ENCODE measurements at places on chromosomes 13 and 19.

GRCh38 chr13:23039266-23039935 is 141.4 kb upstream of the SGCG start:
- no peak for DNase-seq

- no peak for DNase-seq
Observed at GRCh38 chr13:113447596-113447995, 5.7 kb downstream of the ADPRHL1 start.

DNA sequence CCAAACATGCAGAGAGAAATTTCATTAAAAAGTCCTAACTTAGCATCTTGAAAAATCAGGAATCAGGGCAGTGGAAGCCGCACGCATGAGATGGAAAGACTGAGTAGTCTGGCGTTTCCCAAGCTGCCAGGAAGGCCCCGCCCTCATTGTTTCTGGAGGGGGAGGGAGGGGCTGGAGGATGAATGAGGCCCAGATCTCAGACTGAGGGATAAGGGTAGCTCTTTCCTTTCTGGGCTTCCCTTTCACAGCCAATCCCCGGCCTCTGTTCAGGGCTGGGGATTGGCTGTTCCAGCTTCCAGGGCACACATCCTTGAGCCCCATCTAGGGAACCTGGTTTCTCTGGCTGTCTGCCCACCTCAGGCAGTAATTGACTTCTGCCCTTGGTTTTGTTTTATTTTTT is 7.3 kb downstream of the C19orf53 start:
- no peak for DNase-seq

DNA sequence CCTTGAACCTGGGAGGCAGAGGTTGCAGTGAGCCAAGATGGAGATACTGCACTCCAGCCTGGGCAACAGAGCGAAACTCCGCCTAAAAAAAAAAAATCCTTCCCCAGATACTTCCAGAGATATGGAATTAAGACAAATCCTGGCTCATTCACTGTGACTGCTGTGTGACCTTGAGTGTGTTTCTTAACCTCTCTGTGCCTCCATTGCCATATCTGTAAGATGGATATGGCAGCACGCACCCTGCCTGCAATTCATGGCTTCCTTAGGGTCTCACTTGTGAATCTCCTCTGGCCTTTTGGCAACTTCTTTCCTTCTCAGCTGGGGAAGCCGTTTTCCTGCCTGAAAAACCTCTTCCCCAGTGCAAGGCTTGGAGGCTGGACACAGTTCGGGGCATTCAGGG is 33.8 kb upstream of the ONECUT3 start:
- no peak for DNase-seq

- DNase-seq, result no peak
Observed at GRCh38 chr13:97537110-97537509, 103.1 kb downstream of the RAP2A start.

Data from activated naive CD8-positive, alpha-beta T cell treated with anti-CD3 and anti-CD28 coated beads, Interleukin-2, amount 50 U/mL, for 24 hours (primary cell).